ENCODE measurements at places on chromosomes 13 and 19.
A peak's percentile ranks its signal among the peaks of the same experiment; 100 is the strongest.

GRCh38 chr19:48310227-48310626 lies 15.1 kb upstream of the EMP3 start:
- no peak for DNase-seq

- DNase-seq: no peak
These were observed 1407.7 kb upstream of the SLC10A2 start for GRCh38 chr13:104473936-104474335.

GRCh38 chr19:46298479-46299003 lies 1.7 kb downstream of the HIF3A start:
- DNase-seq: no peak

DNA sequence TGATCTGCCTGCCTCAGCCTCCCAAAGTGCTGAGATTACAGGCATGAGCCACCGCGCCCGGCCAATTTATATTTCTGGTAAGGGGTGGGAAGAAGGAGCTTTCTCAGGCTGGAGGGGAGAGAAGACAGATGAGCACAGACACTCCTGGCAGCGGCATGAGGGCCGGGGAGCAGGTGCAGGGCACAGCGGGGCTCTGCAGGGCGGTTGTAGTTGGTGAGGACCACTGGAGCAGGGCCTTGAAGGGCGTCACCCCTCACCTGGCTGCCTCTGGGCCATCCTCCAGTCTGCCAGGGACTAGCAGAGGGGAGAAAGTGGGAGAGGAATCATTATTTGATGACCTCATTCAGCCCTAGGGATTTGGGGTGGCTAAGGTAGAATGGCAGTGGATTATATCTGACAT lies 8.6 kb upstream of the CSNK1G2 start:
- no peak for DNase-seq

- no peak for DNase-seq
These were observed 9.1 kb downstream of the ZNF610 start for GRCh38 chr19:52345162-52345561.

- no peak for DNase-seq
These were observed 20.1 kb downstream of the SH3GL1 start for GRCh38 chr19:4380254-4380727.

DNA sequence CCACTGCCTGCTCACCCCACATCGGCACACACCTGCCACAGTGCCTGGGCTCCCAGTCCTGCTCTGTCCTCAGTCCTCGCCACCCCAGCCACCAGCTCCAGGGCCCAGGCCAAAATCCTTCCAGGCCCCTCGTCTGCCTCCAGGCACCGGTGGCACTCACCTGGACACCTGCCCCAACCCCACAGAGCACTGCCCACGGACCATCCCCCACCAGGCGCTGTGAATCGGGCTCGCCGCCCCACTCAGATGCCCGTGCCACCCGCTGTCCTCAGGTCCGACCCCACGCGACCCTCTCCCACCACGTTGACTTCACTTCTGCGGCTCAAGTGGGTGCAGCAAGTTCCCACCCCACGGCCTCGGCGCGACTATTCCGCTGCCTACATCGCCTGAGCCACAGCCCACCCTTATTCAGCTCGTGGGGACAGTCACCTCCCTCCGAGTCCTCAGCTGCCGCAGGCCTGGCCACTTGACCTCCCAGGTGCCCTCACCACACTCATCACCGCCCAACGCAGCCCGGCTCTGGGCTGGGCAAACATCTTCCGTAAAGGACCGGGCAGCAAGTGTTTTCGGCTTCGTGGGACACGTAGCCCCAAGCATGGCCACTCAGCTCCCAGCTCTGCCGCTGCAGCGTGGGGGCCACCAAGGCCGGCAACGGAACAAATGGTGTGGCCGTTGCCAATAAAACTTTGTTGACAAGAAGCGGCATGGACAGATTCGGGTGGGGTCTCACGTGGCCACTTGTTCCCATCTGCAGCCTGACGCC lies 5.7 kb downstream of the PIP5K1C start:
- no peak for DNase-seq

GRCh38 chr19:56637976-56638555 lies 4.9 kb upstream of the SMIM17 start:
- peak; percentile 4 for DNase-seq

DNA sequence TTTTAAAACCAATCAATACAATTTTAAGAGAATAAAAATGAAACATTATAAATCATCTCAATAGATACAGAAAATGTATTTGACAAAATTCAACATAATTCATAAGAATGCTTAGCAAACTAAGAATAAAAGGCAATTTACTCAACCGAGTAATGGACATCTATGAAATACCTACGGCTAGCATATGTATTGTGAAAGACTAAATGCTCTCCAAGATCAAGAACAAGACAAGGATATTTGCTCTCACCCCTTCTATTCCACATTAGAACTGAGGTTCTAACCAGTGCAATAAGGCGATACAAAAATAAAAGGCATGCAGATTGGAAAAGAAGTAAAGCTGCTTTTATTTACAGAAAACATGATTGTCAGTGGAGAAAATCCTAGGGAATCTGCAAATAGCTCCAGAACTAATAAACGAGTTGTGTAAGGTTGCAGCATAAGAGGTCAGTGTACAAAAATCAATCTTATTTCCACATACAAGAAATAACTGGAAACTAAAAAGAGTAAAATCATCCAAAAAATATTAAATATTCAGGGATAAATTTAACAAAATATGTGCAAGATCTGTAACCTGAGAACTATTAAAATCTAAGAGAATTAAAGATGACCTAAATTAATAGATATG lies 16.4 kb downstream of the KATNAL1 start:
- DNase-seq: no peak

- DNase-seq: no peak
These were observed 21.9 kb downstream of the UQCRFS1 start for GRCh38 chr19:29191005-29191404.

GRCh38 chr19:5152767-5153532 lies 184.0 kb downstream of the KDM4B start:
- DNase-seq: no peak

GRCh38 chr19:58586133-58586765 lies 13.1 kb upstream of the MZF1 start:
- no peak for DNase-seq

DNA sequence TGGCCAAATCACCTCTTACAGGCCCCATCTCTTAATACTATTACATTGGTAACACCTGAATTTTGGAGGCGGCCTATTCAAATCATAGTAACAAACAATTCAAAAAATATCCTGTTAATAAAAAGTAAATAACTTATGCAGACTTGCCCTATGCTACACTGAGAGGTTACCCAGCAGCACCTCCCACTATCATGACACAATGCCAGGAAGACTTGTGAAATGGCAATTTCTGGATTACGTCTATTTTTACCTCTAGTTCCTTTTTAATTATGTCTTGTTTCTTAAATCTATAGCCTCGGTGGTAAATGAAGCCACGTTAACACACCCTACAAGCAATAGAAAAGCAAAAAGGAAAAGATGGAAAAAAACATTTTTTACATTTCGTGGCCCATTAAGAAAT lies 6.2 kb upstream of the DZIP1 start:
- no peak for DNase-seq

- DNase-seq: no peak
These were observed 503 bp downstream of the TUBA3C start for GRCh38 chr13:19181021-19181620.

GRCh38 chr19:13784731-13785452 lies 10.4 kb upstream of the ZSWIM4 start:
- DNase-seq: no peak

- DNase-seq: no peak
These were observed 770.6 kb downstream of the DACH1 start for GRCh38 chr13:71096421-71096820.

- DNase-seq: no peak
These were observed 39.5 kb upstream of the CNMD start for GRCh38 chr13:52779103-52779502.

DNA sequence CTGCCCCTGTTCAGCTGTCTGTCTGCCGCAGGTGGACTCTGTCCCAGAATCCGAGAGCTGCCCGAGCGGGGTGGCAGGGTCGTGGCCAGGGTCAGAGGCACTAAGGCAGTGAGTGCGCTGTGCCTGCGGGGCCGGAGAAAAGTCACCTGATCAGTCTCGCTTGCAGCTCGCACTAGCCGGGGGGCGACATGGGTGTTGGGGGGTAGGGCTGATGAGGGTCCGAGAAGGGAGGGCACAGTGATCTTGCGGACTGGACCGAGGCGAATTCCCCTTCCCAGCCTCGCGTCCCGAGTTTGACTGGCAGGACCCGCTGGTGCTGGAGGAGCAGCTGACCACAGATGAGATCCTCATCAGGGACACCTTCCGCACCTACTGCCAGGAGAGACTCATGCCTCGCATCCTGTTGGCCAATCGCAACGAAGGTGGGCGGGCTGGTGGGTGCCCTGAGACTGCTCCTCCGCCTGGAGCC lies 627 bp downstream of the GCDH start:
- no peak for DNase-seq

GRCh38 chr13:40060296-40061007 lies 405.0 kb downstream of the COG6 start:
- DNase-seq: peak; percentile 34

GRCh38 chr13:44617648-44618047 lies 41.5 kb upstream of the TSC22D1 start:
- no peak for DNase-seq

DNA sequence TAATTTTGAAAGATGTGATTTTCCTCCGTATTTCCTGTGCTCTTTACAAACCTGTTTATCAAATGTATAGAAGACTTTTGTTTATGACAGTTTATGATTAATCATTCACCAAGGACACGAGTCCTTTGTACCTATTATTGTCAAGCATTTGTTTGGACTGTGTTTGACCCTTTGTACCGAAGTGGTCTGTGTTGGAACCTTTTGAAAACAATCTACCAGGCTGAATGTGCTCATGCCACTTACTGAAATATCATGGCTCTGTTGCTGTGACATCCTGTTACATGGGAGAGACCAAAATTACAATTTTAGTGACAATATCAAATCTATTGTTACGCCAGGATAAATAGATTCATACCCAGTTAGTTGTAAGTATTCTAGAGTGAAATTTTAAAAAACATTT lies 193.6 kb downstream of the IRS2 start:
- DNase-seq: no peak

DNA sequence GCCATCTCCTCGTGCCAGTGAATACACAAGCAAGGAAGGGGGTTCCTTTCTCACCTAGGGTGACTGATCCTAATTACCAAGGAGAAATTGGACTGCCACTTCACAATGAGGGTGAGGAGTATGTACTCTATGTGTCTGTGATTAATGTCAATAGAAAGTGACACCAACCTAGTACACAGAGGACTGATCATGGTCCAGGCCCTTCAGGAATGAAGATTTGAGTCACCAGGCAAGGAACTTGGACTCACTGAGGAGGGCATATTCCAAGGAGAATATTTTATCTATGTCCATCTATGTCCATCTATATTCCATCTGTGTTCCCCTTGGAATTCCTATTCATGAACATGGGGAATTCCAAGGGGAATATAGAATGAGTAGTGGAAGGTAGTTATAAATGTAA lies 9.2 kb upstream of the ALOX5AP start:
- no peak for DNase-seq

DNA sequence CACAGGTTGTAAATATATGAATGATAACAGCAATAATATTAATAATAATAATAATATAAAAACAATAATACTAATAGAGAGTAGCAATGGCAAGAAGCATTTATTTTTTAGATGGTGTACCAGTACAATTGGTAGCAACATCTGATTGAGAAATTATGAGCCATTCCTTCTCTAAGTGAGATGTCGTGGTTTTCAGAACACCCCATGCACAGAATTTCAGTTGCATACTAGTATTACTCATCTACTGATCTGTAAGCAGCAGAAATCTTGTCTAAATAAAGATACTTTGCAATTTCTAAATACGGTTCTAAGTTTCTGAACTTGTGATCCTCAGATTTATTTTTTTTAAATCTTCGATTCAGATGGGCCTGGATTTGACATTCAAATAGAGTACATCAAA lies 788.0 kb upstream of the ATXN8OS start:
- DNase-seq: no peak

DNA sequence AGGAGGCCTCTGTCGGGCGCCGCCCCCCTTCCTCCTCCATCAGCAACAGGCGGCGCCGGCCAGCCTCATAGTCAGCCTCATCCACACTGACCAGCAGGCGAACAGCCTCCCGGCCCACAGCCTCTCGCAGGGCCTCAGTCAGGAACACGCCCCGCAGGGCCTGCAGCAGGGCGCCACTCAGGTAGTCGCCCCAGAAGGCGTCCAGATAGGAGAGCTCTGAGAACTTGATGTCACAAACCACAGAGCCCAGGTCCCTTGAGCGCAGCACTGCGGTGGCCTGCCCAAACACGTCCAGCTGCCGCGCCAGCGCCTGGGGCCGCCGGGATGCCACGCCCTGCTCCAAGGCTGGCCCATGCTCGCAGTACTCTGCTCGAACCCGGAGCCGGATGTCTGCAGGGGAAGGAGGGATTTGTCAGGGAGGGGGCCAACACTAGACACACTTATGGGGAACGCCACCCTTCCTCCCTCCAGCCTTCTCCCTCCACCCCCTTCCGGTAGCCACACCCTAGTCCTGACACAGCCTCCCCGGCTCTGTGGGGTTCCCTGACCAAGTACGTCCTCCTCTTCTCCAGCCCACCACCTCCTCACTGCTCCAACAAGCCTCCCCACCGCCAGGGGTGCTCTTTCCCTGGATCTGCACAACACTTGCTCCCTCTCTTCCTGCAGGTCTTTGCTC lies 17.9 kb downstream of the DEDD2 start:
- DNase-seq: no peak

GRCh38 chr19:12985049-12985776 lies 10.1 kb upstream of the NFIX start:
- no peak for DNase-seq

GRCh38 chr13:70666883-70667556 lies 558.8 kb upstream of the KLHL1 start:
- DNase-seq: no peak

GRCh38 chr13:82879921-82880320 lies 1002.4 kb downstream of the SLITRK1 start:
- no peak for DNase-seq

GRCh38 chr19:51323481-51324166 lies 12.2 kb downstream of the IGLON5 start:
- no peak for DNase-seq

GRCh38 chr19:17772172-17772571 lies 20.9 kb downstream of the FCHO1 start:
- DNase-seq: no peak

DNA sequence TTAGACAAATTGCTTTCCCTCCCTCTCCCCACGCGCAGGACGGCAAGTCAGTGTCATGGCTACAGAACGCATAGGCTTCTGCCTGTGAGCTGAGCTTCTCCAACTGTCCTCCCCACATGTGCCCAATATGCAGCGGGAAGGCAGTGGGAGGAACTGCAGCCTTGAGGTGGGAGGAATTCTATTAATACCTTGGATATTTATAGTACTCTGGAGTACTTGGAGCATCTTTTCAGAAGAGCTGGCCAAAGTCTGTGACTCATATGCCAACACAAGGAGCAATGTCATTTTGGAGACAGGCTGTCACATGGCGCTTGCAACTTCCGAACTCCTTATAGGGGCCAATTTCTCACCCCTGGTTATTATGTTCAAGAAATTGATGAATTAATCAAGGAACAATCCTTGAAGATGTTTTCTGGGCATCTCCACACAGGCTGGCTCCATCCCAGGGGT lies 245.0 kb upstream of the SERP2 start:
- no peak for DNase-seq

- DNase-seq: no peak
These were observed 448 bp upstream of the ZNF543 start for GRCh38 chr19:57319869-57320179.

GRCh38 chr13:99865420-99865930 lies 106.1 kb downstream of the ZIC5 start:
- no peak for DNase-seq

- DNase-seq: no peak
These were observed 75.8 kb upstream of the TSHZ3 start for GRCh38 chr19:31424861-31425620.
